ENCODE measurements at places on chromosomes 16 and 17. TPM values are rescaled to one million over a fixed set of nuclear protein-coding genes. Genes with fewer than 3 reads are reported as not detected.

The UQCRC2 gene
- 156 TPM for total RNA-seq

The EPN3 gene
- total RNA-seq, result not detected

The GRIN2A gene
- total RNA-seq, result 0.26 TPM

The MYCBPAP gene
- 1.7 TPM for total RNA-seq

The CD300LB gene
- not detected for total RNA-seq

The GID4 gene
- 14.3 TPM for total RNA-seq

The KRT24 gene
- total RNA-seq, result not detected

The REXO5 gene
- 3.0 TPM for total RNA-seq

The SMTNL2 gene
- 0.72 TPM for total RNA-seq
